OCI-LY7 (cell line): ENCODE measurements at places on chromosomes 1 and 21.

- DNase-seq, result no peak
Measured at GRCh38 chr1:36847761-36848160, 186.6 kb downstream of the GRIK3 start.

DNA sequence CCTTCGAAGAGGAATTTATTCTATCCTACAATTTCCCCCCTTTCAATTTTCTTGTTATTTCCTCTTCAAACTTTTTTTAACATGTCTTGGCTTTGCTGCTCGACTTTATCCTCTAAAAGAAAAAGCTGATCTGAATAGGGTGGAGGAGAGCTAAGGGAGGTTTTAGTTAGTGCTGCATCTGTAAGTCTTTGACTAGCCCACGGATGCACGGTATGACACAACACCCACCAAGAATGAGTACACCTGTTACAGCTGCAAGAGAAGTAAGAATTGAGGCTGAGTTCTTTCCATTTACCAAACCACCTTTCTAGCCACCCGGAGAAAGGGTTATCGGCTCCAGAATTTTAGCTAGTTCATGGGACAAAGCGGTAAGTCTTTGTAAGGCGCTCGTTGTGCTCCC lies 23.8 kb downstream of the SCCPDH start:
- no peak for DNase-seq

- no peak for DNase-seq
Measured at GRCh38 chr1:192284927-192285326, 31.9 kb upstream of the RGS21 start.

GRCh38 chr1:230101556-230101955 lies 34.5 kb downstream of the GALNT2 start:
- DNase-seq, result no peak

DNA sequence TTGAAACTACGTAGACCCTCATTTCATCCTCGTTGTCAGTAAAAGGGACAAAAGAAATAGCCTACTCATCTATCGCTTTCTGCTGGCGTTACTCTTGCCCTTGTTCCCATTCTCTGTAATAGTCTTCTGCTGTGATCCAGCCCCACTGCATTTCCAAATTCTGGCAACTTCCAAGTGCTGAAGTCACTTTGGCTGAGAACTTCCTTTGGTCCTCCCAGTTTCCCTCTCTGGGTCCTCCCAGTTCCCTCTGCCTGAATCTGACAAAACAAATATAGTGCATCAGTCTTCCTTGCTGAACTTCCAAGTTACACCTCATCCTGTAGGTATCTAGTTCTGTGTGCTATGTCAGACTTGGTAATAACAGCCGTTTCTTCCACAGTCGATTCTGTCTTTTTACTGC lies 47.0 kb upstream of the PLA2G4A start:
- DNase-seq, result no peak

GRCh38 chr1:176893625-176894352 lies 270.7 kb downstream of the ASTN1 start:
- no peak for DNase-seq
